ENCODE measurements at places on chromosomes 3 and 15. TPM values are rescaled to one million over a fixed set of nuclear protein-coding genes. Genes with fewer than 3 reads are reported as not detected.

The CASR gene
- not detected for total RNA-seq

The CCR9 gene
- not detected for total RNA-seq

The OR5K2 gene
- total RNA-seq, result not detected

The EXD1 gene
- not detected for total RNA-seq

The MLF1 gene
- total RNA-seq, result 3.7 TPM

The SOX14 gene
- total RNA-seq, result not detected

The EEFSEC gene
- 8.6 TPM for total RNA-seq

Data from placental pericyte (primary cell).